ENCODE measurements at places on chromosomes 1 and 21. TPM values are rescaled to one million over a fixed set of nuclear protein-coding genes. Genes with fewer than 3 reads are reported as not detected.

- no peak overlapping the region for H3K4me3 ChIP-seq
- H3K36me3 ChIP-seq, result no peaks in the 10 kb centered on the region
- no peak for DNase-seq
- H3K4me1 ChIP-seq, result no peaks in the 10 kb centered on the region
- no peaks in the 10 kb centered on the region for H3K27me3 ChIP-seq
- no peak overlapping the region for H3K27ac ChIP-seq
These were observed 379.3 kb upstream of the PRMT6 start for GRCh38 chr1:106677181-106677580.

Gene PCBP3
- total RNA-seq, result 2.5 TPM

Gene NR1I3
- total RNA-seq, result not detected

Gene NECTIN4
- 1.6 TPM for total RNA-seq

DNA sequence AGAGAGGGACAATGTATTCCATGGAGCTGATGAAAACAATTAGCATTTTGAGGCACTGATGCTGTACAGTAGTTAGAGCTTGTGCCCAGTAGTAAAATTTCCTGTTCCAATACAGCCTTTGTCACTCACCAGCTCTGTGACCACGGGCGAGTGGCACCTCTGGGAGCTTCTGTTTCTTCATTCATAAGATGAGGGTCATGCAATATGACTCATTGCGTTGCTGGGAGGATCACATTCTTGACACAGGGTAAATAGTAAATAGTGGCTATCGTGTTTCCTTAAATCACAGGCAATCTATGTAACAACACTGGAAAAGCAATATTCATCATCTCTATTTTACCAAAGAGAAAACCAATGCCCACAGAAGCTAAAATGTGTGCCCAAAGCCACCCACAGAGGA lies 4.5 kb upstream of the LRRC52 start:
- no peaks in the 10 kb centered on the region for H3K4me1 ChIP-seq
- peaks cover 4% of the 10 kb centered on the region for H3K27me3 ChIP-seq
- H3K36me3 ChIP-seq, result no peaks in the 10 kb centered on the region

GRCh38 chr1:63701187-63701586 lies 72.6 kb upstream of the ROR1 start:
- H3K27ac ChIP-seq, result no peak overlapping the region
- H3K4me3 ChIP-seq, result no peak overlapping the region
- H3K27me3 ChIP-seq, result peaks cover 9% of the 10 kb centered on the region
- H3K36me3 ChIP-seq, result no peaks in the 10 kb centered on the region

DNA sequence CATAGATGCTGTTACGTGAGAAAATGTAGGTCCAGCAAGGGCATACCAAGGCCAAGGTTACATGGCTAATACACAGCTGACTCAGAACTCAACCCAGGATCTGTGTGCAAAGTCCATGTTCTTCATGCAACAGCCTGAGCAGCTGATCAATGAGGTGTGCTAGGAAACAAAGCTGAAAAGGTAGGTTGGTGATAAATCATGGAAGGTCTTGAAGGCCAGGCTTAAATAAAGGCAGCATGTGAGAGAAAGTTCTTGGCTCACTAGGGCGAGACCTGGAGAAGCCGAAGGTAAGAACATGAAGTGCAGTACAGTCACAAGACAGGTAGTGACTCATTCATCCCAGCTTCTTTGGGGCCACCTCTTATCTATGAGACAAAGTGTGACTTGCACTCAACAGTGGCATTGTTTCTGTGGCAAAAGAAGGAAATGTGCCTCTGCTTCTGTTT lies 33.4 kb downstream of the TLR5 start:
- DNase-seq, result no peak
- H3K36me3 ChIP-seq, result no peaks in the 10 kb centered on the region
- H3K4me3 ChIP-seq, result no peak overlapping the region

Gene ZNF695
- 1.5 TPM for total RNA-seq

- H3K27me3 ChIP-seq, result peaks cover 18% of the 10 kb centered on the region
- no peak overlapping the region for H3K4me3 ChIP-seq
- DNase-seq, result no peak
- H3K36me3 ChIP-seq, result no peaks in the 10 kb centered on the region
- no peaks in the 10 kb centered on the region for H3K4me1 ChIP-seq
These were observed 27.2 kb upstream of the ITLN2 start for GRCh38 chr1:160981584-160982411.

DNA sequence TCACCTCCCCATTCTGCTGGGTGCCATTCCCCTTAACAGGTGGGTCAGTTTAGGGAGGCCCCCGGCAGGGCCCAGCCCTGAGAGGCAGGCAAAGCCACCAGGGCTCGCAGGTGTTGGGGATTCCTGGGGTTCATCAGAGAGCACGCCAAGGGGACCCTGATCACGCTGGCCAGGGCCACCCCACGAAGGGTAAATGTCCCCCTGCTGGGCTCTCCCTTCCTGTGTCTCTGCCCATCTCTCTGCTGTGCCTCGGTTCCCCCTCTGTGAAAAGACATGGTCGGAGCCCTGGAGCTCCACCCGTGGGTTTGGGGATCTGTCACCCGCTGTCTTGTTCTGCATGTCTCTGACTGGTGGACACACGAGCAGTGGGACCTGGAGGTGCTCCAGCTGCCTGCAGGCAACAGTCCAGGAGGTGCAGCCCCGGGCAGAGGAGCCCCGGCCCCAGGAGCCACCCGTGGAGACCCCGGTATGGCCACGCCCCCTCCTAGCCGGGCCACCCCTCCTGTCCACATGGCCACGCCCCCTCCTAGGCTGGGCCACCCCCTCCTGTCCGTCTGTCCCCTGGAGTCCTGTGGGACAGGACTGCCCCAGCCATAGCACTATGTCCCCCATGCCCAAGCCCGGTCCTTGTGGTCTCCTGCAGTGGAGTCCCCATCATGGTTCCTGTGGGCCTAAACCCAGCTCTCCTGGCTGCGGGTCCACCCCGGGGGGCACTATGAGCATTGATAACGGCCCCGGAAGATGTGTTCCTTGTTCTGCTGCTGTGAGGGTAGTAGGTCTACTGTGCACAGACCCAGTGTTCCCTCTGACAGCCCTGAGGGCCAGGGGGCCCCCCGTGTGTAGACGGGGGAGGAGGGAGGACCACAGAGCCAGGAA lies 6.5 kb downstream of the AIRE start:
- H3K27me3 ChIP-seq, result peaks cover 2% of the 10 kb centered on the region
- no peak for DNase-seq
- no peaks in the 10 kb centered on the region for H3K36me3 ChIP-seq
- H3K27ac ChIP-seq, result no peak overlapping the region

DNA sequence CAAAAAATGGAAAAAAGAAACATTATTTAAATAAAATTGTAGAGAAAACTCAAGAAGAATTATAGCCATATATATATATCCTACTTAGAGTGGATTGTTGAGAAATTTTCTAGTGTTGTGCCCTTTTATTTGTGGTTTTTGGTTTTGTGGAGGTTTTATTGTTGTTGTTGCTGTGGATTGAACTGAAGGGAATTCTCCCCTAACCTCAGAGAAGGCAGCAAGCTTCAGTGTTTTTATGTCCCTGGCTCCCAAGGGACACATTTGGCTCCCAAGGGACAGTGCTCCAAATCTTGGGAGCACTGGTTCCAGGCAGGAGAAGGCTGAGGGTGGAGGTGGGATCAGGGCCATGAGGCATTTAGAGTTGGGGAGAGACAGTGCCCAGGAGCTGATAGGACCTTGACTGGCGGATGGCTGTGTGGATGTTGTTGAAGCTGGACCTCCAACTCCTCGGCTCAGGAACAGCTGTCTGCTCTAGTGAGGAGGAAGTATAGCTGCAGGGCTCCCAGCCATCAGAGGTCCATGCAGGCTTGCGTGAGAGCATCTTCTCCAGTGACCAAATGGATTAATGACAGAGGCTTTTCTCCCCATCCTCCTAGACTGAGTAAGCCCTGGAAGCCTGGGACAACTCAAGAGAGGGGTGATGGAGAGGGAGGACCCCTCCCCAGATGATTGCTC lies 100.5 kb downstream of the TEX35 start:
- no peak overlapping the region for H3K4me3 ChIP-seq
- H3K4me1 ChIP-seq, result peaks cover 32% of the 10 kb centered on the region
- no peak for DNase-seq

- no peaks in the 10 kb centered on the region for H3K4me1 ChIP-seq
- no peaks in the 10 kb centered on the region for H3K27me3 ChIP-seq
- no peak overlapping the region for H3K27ac ChIP-seq
- no peak overlapping the region for H3K4me3 ChIP-seq
- no peaks in the 10 kb centered on the region for H3K36me3 ChIP-seq
These were observed 85.5 kb upstream of the CACNA1E start for GRCh38 chr1:181397845-181398244.

Gene TDRD5
- not detected for total RNA-seq

GRCh38 chr1:234550341-234551031 lies 59.5 kb downstream of the IRF2BP2 start:
- H3K4me3 ChIP-seq, result no peak overlapping the region
- no peaks in the 10 kb centered on the region for H3K27me3 ChIP-seq
- no peak for DNase-seq
- no peaks in the 10 kb centered on the region for H3K36me3 ChIP-seq
- H3K27ac ChIP-seq, result no peak overlapping the region

GRCh38 chr1:48726139-48726538 lies 50.6 kb downstream of the BEND5 start:
- no peak overlapping the region for H3K4me3 ChIP-seq
- no peak overlapping the region for H3K27ac ChIP-seq
- H3K27me3 ChIP-seq, result no peaks in the 10 kb centered on the region
- no peak for DNase-seq

Gene NUDT4B
- total RNA-seq, result 1.2 TPM

DNA sequence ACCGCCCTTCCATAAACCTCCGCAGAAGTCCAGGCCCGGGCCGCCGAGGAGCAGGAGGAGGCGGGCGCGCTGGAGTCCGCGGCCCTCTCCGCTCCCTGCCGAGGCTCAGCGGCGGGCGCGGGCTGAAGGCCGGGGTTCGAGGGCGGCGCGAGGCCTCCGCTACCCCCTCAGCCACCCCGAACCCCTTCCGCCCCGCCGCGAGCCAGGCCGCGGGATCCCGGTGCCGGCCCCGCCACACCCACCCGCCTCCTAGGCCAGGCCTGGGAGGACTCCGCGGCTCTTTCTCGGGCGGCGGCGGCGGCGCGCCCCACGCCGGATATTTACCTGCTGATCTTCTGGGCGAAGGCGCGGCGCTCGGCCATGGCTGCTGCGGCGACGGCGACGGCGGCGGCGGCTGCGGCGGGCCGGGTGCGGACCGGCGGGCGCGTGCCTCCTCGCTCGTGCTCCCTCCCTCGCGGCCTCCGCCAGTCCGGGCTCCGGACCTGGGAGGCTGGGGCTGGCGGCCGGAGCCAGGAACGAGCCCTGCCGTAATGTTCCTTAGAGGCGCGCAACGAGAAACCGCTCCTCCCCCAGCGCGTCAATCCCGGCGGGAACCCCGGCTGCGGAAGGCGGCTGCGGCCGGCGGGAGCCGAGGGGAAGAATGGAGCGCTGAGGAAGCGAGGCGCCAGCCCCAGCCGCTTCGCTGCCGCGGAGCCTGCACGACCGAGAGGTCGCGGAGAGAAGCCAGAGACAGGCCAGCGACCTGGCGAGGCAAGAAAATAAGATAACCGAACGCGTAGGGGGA lies at the start of gene DOCK7:
Gene DOCK7 (minus strand): TSS at position 484 of the 784 bp plus-strand sequence. CDS start 122 bp downstream, at position 362.
- H3K36me3 ChIP-seq, result no peaks in the 10 kb centered on the region
- peaks cover 37% of the 10 kb centered on the region for H3K4me1 ChIP-seq
- no peaks in the 10 kb centered on the region for H3K27me3 ChIP-seq
- H3K4me3 ChIP-seq, result peak within 1 kb of the TSS; percentile 96

GRCh38 chr1:181179987-181180365 lies 91.5 kb downstream of the IER5 start:
- no peak overlapping the region for H3K27ac ChIP-seq
- H3K4me3 ChIP-seq, result no peak overlapping the region
- DNase-seq, result peak; percentile 58
- H3K4me1 ChIP-seq, result peaks cover 3% of the 10 kb centered on the region

DNA sequence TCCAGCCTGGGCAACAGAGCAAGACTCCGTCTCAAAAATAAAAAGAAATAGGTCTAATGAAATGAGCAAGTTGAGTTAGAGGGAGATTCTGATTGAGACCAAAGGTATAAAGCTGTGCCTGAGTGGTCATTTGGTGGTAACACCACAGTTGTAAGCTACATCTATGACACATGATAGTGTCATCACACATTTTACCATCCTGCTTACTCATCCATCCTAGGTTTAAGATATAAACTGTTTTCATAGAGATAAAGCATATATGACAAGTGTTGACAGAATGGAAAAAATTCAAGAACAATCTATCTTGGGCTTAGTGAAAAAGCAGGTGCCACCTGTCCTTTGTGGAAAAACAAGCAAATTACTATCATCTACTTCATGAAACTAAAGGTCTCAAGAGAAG lies 7.1 kb upstream of the CFAP141 start:
- H3K4me3 ChIP-seq, result no peak overlapping the region
- no peak overlapping the region for H3K27ac ChIP-seq
- H3K27me3 ChIP-seq, result no peaks in the 10 kb centered on the region
- H3K4me1 ChIP-seq, result peaks cover 11% of the 10 kb centered on the region

- H3K36me3 ChIP-seq, result no peaks in the 10 kb centered on the region
- no peaks in the 10 kb centered on the region for H3K27me3 ChIP-seq
- H3K4me1 ChIP-seq, result no peaks in the 10 kb centered on the region
- no peak overlapping the region for H3K4me3 ChIP-seq
- no peak for DNase-seq
These were observed 227.1 kb downstream of the GRIK3 start for GRCh38 chr1:36807262-36807661.

DNA sequence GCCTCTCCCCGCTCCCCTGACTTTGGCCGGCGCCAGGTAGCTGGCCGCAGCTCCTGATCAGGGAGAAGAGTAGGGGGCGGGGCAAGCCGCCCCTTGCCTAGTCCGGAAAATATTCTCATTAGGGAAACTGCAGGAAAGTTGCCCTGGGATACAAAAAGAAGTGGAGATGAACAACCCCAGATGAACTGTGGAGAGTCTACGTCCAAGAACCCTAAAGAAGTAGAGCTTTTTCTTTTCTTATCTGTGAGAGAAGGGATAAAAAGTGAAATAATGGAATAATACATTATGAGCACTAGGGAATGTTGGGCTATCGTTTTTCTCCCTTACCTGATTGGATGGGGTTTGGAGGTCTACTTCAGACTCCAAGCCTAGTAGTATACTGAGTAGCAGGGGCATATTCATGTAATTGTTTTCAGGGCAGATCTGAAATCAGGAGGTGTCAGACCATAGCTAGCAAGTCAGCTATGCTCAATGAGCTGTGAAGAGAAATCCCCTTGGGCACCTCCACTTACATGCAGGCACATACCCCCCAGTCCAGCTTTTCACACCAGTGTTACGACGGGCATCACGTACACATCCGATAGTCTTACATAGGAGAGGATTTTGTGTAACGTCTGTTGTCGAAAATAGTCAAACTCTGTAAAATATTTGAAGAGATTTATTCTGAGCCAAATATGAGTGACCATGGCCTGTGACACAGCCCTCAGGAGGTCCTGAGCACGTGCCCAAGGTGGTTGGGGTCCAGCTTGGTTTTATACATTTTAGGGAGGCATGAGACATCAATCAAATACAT lies 1.7 kb upstream of the DUSP10 start:
- peaks cover 7% of the 10 kb centered on the region for H3K4me1 ChIP-seq
- peak overlapping the region; percentile 98 for H3K27ac ChIP-seq
- H3K36me3 ChIP-seq, result no peaks in the 10 kb centered on the region
- no peaks in the 10 kb centered on the region for H3K27me3 ChIP-seq
- no peak for DNase-seq

DNA sequence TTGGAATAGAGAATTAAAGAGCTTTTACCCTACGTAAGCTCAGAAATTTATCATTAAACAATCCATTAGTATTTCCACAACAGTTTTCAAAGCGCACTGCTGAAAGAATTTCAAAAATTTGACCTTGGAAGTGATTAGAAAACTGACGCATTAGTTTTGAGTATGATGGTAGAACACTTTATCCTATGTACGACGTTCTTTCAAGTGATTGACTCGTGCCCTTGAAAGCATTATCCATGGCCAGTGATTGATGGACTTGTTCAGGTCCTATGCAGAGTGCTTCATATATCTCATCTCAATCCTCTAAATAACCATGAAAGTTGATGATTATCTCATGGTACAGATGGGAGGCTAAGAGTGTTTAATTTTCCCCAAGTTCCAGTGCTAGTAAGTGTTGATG lies 697.2 kb downstream of the USP25 start:
- no peaks in the 10 kb centered on the region for H3K36me3 ChIP-seq
- no peak overlapping the region for H3K27ac ChIP-seq
- DNase-seq, result peak; percentile 53
- no peak overlapping the region for H3K4me3 ChIP-seq
- H3K27me3 ChIP-seq, result no peaks in the 10 kb centered on the region
